ENCODE measurements at places on chromosomes 7 and 10. TPM values are rescaled to one million over a fixed set of nuclear protein-coding genes. Genes with fewer than 3 reads are reported as not detected.

The NRG3 gene
- not detected for total RNA-seq

GRCh38 chr7:25913598-25914224 lies 238.3 kb upstream of the NFE2L3 start:
- no peak for DNase-seq

DNA sequence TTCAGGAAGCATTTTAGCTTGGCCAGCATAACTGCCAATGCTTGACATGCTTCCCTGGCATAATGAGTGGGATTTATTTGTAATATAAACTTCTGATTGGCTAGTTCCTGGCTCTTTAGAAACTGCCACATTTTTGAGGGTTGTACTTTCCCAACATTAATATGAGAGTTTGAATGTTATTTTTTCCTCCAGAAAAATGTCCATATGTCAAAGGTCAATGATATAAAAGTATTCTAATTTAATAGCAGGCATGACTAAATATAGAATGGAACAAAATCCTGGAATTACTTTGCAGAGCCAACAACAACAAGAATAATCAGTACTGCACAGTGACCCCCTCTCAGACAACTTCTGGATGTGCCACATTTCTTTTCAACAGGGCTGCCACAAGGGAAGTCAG lies 352.6 kb downstream of the PRPF18 start:
- no peak for DNase-seq

The RHBDD2 gene
- 167 TPM for total RNA-seq

DNA sequence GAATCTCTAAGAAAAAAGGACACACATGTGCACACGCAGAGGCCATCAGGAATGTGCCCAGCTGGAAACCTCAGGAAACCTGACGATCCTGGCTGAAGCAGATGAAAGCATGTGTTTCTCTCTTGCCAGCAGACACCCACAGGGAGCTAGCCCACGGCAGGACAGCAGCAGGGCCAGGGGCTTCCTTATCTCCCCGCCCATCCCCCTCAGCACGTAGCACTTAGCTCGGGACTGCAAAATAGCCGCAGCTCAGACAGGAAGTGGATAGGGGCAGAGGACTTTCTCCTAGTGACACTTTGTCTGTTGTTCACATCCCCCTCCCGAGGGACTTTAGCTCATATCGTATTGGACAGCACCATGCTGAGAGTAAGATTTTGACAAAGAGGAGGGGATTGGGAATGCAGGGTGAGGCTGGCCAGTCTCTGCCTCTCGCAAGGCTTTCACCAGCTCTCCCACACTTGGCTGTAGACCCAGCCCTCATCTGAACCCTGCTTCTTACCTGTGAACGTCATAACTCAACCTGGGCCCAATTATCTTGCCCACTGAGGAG lies 63.8 kb downstream of the MKI67 start:
- no peak for DNase-seq
